NCI-H1417 treated with DMSO at 0.1 percent for 48 hours (cell line): ENCODE measurements at places on chromosomes 5 and 9.

DNA sequence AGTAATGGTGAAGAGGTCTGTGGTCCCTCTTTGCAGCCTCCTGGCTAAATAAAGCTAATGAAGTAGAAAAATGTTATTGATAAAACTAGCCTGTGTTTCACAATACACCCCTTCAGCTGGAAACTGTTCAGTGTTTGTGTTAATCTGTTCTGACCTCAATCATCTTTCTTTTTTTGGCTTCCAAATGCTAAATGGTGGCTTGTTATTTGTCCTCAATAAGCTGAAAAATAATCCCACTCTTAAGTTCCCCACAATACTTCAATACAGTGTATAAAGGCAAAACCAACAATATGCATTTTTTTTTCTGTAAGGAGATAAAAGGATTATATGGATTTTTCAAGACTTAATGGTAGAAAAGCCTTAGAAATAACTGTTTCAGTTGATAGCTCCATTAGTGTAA, 560.5 kb downstream of the TUSC1 start:
- no peak for DNase-seq

- DNase-seq: no peak
Measured at GRCh38 chr9:96554326-96554725, 65.3 kb downstream of the CDC14B start.

DNA sequence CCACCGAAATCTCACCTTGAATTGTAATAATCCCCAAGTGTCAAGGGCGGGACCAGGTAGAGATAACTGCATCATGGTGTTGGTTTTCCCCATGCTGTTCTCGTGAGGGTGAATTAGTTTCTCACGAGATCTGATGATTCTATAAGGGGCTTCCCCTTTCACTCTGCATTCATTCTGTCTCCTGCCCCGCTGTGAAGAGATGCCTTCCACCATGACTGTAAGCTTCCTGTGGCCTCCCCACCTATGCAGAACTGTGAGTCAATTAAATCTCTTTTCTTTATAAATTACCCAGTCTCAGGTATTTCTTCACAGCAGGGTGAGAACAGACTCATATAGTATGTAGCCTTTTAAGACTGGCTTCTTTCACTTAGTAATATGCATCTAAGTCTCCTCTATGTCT, 128.1 kb upstream of the NR5A1 start:
- DNase-seq: no peak

DNA sequence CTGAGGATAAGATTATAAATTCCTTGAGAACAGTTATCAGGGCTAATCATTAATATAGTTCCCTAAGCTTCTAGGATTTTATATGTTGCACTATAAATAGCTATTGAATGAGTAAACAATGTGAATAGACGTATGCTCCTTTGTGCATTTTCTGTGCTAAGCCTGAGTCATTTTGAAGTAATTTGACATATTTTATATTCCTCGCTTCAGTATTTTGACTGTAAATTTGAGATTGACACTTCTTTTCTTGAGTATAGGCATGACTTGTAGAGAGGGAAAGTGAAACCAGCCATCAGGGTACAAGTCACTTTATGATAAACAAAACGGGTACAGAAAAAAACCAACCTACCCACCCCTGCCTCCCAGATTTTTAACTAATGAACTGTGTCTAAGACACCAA, 367.7 kb upstream of the PRR16 start:
- no peak for DNase-seq

GRCh38 chr5:135878156-135878620, 17.5 kb downstream of the IL9 start:
- DNase-seq: no peak

DNA sequence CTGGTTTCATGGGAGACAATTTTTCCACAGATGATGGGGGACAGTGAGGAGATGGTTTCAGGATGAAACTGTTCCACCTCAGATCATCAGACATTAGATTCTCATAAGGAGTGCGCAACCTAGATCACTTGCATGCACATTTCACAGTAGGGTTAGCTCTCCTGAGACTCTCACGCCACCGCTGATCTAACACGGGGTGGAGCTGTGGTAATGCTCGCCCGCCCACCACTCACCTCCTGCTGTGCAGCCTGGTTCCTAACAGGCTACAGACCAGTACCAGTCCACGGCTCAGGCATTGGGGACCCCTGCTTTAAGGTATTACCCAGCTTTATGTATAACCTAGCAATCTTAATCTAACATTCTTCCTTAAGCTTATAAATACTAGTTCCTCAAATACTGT, 35.6 kb downstream of the TTC39B start:
- DNase-seq: no peak

- DNase-seq: no peak
Measured at GRCh38 chr5:133052317-133053175, 733 bp downstream of the HSPA4 start.

DNA sequence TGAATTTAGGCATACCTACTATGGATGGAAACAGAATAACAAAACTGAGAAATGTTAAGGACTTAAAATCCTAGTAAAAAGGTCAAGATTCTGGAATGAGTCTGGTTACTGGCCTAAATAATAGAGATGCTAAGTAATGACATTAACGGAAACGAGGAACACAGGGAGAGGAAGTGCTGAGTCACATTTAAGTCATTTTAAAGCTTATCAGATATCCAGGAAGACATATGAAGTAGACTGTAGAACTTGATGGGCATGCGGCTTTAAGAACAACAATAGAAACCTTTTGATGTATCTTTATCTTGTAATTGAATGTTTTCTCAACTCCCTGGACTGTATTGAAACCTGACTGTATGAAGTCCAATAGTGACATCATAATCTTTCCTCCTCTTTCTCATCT, 1251.4 kb upstream of the CDH6 start:
- DNase-seq: no peak

GRCh38 chr9:35675732-35676392, 2.1 kb downstream of the CA9 start:
- no peak for DNase-seq

DNA sequence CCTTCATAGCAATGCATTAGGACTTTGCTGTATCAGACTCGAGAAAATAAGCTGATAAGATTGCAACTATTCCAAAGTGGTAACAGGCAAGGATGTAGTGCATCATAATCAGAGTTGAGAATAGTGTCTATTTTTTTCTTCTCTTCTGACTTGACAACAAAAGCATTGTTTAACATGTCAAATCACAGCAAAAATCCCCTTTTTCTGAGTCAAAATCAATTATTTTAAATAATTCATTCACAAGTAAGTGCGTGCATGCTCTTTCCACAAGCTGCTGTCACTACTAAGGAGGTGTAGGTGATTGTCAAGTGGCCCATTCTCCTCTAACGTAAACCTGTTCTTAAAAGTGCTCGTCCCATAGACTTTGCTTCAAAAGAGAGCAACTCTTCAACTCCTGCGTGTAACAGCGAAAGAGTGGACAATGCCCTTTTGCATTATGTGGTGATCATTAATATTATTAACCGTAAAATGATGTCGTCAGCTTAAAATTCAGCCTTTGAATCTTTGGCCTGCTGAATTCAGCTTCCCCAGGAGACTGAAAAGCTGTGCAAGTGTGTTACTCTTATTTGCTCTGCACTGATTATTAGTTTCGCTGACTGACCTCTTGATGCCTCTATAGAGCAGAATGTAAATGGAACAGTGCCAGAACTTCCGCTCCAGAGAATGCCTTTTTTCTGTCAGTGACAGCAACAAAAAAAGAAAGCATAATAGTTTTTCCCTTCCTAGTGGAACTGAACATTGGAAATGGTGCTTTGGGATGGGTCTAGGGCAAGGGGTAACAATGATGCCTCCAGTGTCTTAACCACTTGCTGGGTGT, 680.8 kb upstream of the SEMA6A start:
- DNase-seq: no peak

DNA sequence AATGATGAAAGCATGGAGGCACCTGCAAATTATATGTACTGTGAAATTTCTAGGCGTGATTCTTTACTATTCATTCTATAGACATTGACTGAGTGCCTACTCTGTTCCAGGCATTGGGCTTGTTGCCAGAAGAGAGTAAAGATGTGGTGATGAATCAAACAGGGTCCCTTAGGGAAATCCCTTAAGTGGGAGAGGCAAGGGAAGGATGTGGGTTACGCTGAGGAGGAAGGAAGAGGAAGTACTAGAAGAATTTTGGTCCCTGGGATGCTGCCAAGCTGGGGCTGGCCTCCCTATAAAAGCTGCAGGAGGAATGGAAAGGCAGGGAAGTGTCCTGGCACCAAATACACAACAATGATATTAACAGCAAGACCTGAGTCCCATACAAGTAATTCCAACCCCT, 76.7 kb upstream of the SPOCK1 start:
- no peak for DNase-seq

- no peak for DNase-seq
Measured at GRCh38 chr9:118829334-118829733, 539.9 kb downstream of the BRINP1 start.

DNA sequence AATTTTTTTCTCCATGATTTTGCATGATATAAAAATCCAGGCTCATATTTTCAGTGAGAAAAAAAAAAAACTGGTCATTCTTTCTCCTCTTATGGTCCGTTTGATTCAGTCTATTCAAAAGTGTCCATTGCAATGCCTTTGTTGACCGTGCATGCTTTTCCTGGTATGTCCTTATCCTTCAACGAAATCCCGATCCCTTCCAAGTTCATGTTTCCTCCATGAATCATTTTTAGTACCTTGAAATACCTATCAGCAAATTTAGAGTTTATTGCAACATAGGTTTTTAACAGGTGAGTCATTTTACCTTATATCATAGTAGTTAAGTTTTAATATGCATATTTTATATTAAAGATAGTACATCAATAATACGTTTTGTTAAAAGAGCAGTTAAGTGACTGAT, 773.8 kb upstream of the CHD1 start:
- DNase-seq: no peak

GRCh38 chr5:37005946-37006540, 129.5 kb downstream of the NIPBL start:
- DNase-seq: no peak

DNA sequence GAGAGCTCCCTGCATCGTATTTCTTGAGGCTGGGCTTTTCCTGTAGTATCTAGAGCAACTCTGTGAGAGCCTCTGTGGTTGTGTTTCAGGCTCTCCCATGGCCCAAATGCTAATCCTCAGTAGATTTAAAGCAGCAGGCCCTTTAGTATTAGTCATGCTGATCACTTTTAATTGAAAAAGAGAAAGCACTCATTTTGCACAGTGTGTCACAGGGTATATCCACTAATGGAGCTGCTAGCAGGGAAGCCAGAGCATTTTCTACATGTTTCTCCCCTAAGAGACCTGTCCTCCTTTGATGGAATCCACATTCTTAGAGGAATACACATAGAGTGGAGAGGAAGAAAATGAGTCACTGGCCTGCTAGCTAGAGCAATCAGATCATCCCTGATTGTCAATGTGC, 348.5 kb downstream of the TMEM232 start:
- no peak for DNase-seq

GRCh38 chr5:96626956-96627355, 35.2 kb upstream of the CAST start:
- DNase-seq: no peak

GRCh38 chr9:134419684-134420076, 93.4 kb downstream of the RXRA start:
- no peak for DNase-seq

DNA sequence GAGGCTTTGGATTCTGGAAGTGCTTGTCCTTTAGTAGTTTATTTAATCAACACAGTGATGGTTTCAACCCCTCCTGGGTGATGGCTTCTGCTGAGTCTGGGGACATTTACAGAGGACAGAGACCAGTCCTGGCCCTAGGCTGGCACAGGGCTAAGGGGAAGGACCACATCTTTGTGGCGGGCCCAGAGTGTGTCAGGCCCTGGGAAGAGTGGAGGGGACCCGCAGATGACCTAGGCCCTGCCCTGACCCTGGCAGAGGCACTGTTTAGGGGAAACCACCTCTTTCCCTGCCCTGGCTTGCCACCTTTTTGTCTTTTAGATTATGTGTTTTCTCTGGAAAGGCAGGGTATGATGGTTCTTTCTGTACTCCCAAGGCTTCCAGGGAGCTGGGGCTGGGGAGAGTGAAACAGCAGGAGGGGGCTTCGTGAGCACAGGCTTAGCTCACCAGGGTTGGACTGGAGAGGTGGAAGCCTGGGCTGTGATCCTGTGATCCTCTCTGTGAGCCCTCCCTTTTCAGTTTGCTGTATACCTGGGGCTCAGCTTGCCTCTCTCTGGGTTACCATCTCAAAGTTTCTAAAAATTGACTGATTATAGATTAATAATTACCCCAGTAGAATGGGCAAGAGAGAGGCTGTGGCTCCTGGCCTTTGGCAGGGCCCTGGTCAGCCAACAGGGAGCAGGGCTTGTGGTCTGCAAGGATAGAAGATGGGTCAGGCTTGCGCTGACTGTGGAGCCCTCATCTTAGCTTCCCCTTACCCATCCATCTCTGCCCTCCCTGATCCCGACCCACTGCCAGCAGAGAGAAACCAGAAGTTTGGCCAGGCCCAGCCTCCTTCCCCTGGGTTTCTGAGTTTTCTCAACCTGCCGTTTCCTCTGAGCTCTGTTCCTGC, 1.7 kb upstream of the SYNPO start:
- DNase-seq: no peak

GRCh38 chr5:140253985-140254384, 48.9 kb downstream of the PFDN1 start:
- DNase-seq: no peak

- DNase-seq: no peak
Measured at GRCh38 chr9:112015149-112015548, 118.5 kb downstream of the UGCG start.

DNA sequence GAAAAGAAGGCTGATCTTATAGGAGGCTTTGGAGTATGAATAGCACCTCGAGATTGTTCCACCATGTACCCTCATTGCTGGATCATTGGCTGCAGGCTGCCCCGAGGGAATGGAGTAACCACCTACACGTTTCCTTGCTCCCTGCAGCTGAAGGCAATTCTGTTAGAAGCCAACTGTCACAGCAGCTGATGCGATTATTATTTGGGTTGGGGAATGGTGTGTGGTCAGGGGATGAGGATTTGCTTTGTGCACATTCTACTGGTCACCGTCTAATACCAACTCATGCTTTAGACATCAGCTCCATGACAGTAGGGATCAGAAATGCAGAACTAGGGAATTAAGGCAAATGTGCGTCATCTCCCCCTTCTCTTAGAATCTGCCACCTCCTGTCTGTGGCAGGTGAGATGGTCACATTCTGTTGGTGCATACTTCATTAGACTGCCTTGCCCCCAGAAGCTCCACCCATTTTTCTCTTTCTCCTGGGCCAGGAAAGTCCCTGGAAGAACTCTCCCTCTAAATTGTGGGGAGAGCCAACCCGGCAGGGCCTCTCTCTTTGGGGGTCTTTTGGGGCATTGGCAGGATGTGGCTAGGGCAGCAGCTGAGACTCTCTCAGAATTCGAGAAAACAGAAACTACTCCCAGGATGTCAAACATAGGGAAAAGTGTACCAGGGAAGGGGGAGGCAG, 32.8 kb downstream of the NEUROG1 start:
- DNase-seq: no peak

GRCh38 chr9:79809931-79810330, 238.2 kb downstream of the TLE4 start:
- no peak for DNase-seq

DNA sequence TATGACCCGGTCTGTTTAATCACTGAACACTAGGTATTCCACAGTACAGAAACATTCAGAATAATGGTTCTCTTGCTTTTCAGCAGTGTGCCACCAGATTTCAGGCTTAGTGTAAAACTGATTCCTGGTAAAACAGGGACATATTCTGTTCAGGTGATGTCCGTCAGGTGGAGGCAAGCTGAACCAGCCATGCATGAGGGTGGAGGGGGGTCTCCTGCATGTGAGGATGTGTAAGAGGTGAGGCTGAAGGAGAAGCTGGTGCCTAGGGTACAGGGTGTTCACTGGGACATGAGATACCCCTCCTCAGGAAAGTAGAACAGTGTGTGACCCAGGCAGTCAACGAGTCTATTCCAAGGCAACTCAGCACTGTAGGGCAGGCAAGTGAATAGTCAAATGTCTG, 563.9 kb downstream of the BNC2 start:
- DNase-seq: no peak
